ENCODE measurements at places on chromosomes 4 and X.
A peak's percentile ranks its signal among the peaks of the same experiment; 100 is the strongest.

GRCh38 chr4:59920416-59920815 is 1279.7 kb upstream of the ADGRL3 start:
- DNase-seq = no peak

DNA sequence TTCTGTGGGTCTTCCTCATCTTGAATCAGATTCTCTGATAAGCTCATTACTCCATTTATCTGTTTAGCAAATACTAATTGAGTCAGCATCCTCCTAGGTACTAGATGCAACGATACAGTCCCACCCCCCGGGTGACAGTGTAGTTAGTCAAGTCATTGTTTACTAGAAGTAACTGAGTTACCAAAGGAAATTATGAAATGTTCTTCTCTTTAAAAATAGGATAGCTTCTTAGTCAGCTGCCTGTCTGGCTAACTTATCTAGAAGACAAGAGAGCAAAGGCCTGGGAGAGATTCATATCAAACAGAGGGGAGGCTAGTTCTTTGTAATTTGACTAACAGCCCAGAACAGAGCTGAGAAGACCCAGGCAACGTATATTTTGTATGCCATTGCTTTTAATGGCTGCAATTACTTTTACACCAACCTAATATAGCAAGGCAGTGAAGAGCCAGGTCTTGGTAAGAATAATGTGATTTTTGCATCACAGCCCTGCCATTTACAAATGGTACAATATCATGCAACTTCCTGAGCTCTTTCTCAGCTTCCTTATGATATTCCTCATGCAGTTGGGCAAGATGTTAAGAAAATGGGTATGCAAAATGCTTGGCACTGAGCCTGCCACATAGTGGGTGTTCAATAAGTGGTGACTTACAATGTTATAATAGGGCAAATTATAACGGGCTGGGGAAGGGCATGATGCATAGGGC is 149.9 kb downstream of the CHIC2 start:
- DNase-seq = no peak

DNA sequence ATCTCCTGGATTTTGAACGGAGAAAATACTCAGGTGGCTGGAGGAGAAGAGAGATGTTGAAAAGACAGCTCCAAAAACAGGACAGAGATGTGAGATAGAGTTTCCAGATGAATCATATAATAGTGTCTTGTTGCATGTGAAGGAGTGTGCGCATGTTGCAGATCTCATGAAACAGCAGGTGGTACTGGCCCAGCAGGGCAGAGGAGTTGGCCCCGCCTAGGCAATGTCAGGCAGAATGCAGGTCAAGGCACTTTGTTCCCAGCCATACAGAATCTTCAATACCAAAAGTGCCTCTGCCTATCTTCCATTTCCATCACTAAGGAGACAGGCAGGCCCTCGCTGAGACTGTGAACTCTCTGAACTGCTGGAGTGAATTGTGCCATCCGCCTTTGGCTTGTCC is 63.9 kb upstream of the FAT1 start:
- no peak for DNase-seq

- no peak for DNase-seq
Measured at GRCh38 chr4:34281826-34282225, 1962.5 kb downstream of the ARAP2 start.

DNA sequence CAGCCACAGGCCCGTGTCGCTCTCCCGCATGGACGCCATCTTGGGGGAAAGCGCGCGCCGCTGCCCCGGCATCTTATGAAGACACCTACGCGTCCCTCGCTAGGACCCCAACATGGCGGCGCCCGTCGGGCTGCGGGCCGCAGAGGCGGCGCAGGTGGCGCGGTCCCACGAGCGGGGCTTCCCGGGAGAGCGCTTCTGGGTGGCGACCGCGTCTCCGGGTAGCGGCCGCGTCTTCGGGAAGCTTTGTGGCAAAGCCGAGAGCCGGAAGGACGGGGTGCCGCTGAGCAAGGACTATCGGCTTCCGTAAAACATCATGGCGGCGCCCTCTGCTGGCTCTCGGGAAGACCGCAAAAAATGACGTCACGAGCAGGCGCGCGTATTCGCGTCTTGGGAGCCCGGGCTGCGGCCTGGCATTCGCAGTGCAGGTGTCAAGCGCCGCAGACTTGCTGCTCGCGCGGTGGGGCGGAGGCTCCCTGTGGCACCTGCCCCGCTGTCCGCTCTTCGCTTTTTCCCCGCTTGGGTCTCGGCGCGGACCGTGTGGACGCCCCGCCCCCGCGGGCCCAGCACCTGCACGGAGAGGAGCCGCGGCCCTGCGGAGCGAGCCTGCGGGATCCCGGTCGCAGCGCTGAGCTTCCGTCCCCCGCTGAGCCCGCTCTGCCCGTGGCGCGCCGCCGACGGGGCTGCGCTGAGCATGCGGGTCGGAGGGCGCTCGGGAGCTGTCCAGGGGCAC is at the start of gene NELFA:
Gene NELFA, minus strand, starts transcription at position 54 of the 730 bp plus-strand sequence. Its CDS starts 15 bp downstream, at position 39.
- DNase-seq = peak; percentile 84

- no peak for DNase-seq
Measured at GRCh38 chr4:4803216-4803911, 56.1 kb upstream of the MSX1 start.

DNA sequence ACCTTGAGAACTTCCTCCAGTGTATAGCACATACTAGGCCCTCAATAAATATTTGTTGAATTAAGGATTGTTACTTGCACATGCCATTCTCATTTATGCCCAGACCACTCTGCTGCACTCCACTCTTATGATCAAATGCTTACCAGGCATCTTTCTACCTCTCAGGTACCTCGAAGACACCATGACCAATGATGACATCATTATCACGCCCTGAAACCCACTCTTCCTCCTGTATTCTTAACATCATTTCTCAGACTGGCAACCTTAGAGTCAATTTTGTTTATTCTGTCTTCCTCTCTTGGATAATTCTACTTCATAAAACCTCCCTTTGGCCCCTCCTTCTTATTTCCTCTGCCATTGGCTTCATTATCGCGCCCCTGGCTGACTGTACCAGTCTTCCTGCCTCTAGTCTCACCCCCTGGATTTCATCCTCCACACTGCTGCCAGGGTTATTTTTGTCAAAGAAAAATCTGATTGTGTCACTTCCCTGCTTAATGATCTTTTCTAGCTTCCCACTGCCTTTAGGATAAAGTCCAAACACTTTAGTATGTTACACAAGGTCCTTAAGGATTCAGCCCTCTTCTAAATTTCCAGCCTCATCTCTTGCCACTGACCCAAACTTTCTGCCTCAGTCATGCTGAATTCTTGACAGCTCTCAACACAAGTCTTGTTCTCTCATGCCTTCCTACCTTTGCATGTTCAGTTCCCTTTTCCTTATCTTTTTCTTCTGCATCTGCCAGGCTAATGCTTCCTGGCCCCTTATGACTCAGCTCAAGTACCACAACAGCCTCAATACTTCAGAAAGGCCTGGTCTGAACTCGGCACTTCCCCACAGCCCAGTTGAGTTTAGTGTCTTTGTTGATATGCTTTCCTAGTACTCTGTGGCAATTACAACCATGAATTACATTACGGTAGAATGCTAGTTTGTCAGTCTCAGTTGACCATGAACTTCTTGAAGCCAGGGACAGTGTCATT is 45.8 kb downstream of the HDAC8 start:
- DNase-seq = no peak

Data from NCI-H2107 (cell line).